Cardiac muscle cell (in vitro differentiated cells and primary cell): ENCODE measurements at places on chromosomes 2 and 18.
A peak's percentile ranks its signal among the peaks of the same experiment; 100 is the strongest.

- peak; percentile 71 for DNase-seq
Observed at GRCh38 chr2:215626812-215627281, 191.0 kb upstream of the FN1 start.

GRCh38 chr18:60549338-60549960, 176.9 kb upstream of the MC4R start:
- DNase-seq, result peak; percentile 83

DNA sequence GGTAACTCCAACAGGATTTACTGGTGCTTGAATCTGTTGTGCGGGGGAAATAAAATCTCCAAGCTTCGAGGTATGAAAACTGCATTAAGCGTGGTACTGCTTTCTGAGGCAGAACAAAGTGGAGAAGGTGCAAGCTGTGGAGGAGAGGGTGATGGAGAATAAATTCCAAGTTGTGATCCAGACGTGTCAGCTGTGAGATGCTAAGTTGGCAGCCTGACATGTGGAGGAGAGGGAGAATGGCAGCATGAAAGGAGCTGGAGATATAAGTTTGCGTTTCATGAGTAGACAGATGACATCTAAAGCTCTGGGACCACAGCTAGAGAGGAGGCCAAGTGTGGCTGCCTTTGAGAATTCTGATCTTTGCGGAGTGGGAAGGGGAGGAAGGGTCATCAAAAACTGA, 411.8 kb downstream of the FBXO15 start:
- DNase-seq, result no peak

GRCh38 chr2:223532712-223533111, 69.4 kb downstream of the SCG2 start:
- DNase-seq, result no peak

GRCh38 chr2:238092486-238093035, 7.6 kb upstream of the ESPNL start:
- no peak for DNase-seq

DNA sequence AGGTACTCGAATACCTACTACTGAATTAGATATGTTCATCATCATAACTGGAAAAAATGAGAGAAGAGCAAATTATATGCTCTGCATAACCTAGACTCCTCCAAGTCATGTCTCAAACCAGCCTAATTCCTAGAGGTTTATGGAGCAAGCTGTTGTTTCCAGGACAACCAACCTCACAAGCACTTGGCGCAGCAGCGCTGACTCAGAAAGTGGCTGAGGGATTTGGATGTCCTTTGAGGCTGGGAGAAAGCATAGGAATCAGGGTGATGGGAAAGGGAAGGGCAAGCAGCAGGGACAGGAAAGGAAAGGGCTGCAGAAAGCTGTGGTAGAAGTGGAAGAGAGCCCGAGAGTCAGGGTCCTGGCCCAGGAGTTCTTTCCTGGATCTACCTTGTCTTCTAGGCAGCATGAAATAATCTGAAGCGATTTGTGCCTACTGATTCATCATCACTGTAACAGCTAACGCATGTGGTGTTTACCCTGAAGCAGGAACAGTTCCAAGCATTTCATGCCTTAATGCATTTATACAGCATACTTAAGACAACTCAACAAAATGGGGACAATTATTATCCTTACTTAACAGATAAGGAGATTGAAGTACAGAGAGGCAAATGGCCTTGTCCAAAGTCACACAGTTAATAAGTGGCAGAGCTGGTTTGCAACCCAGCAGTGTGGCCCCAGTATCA, 3.7 kb downstream of the PLEK start:
- DNase-seq, result peak; percentile 75

DNA sequence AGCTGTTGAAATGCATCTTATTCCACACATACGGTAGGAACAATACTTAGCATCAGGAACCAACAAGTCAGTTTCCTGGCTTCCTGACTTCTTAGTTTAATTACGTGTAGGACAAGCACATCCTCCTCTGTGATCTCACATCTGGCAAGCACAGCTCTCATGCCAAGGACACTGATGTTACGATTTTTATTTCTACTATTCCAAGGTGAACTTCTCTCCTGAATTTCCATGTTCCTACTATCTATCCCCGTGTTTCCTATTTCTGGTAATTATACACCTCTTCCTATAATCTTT, 374.0 kb downstream of the NCKAP5 start:
- peak; percentile 10 for DNase-seq

- peak; percentile 82 for DNase-seq
Observed at GRCh38 chr18:79378536-79379250, 17.0 kb upstream of the NFATC1 start.

GRCh38 chr2:9762164-9762563, 81.1 kb upstream of the TAF1B start:
- DNase-seq, result no peak

DNA sequence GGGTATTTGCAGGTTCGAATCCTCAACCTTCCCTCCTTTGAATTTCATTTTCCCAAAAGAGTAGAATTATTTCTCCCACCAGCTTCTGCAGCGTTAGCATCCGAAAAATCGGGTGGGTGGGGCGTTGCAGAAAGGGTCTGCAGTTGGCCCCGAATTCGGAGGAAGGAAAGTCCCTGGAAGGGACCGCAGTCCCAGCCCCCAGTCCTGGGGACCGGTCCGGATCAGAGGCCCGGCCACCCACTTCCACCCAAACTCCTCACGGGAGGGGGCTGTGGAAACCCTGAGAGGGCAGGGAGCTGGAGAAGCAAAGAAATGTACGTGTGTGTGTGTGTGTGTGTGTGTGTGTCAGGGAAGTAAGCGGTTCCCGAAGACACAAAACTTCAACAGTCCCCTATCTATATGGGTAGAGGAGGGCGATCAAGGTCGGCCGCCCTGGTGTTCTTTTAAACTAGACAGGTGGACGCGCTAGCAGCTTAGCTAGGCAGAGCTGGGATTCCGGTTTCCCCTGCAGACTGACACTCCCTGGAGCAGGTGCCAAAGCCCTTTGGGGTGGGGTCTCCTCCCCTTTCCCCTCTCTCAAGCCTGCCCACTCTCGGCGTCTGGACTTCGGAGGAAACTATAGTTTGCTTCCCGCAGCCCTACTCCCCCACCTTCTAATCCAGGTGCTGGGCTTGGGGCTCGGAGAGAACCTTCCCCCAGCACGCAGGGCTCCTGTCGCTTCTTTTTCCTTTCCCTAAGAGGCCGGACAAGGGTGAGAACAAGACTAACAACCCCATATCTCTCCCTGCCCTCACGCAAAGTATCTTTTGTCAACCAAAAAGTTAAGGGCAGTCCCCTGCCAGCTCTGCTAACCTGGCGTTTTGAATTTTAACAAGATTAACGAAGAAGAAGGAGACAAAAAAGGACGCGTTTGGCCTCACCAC, 4.8 kb upstream of the ONECUT2 start:
- DNase-seq, result no peak
